ENCODE measurements at places on chromosomes 16 and 17.
A peak's percentile ranks its signal among the peaks of the same experiment; 100 is the strongest.

DNA sequence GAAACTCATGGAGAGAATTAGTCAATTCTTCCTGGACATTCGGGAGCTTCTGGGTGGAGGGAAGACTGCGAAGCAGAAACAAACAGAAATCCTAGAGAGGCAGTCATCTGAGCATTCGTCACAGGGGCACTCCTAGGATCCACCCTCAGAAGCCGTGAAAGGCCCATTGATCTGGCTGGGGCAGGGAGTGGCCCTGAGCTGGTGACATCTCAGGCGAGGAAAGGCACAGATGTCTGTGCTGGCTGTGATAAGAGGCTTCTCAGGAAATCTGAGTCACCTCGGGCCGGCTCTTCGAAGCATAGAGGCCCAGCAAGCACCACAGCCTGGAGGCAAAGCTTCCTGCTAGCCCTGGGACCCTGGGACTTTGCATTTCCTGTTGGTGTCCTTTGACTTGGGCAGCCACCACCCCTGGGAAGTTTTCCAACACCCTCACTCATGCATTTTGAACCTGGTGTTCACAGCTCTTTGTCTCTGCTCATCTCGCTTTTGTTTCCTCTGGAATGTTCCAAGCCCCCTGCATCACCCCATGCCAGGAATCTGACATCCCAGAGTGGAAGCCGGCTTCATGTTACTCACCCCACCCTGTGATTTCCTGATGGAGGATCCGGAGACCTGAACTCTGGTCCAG lies 23.3 kb upstream of the CDRT4 start:
- DNase-seq: no peak

DNA sequence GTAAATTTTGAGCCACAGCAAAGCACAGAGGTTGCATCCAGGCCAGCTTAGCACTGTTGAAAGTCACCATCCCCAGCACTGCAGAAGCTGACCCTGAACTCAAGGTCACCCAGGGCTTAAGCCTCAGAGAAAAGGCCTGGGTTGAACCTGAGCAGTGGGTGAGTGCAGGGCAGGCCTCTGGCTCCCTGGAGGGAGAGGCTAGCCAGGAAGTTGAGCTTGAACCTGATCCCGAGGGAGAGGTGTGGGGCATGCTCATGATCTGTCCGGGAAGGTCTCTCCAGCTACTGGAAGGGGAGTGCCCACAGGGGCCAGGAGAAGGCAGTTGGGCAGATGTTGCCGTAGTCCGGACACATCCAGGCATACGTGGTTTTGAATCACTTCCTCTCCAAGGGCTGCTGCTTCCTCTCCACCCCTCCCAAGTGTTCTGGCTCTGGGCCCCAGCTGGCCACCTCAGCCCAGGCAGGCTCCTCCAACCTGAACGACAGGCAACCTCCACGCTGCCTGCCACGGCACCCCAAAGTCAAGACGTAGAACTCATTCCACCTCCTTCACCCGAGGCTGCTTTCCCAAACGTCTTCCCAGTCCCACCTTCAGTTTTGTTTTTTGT lies 18.4 kb downstream of the CARHSP1 start:
- no peak for DNase-seq

DNA sequence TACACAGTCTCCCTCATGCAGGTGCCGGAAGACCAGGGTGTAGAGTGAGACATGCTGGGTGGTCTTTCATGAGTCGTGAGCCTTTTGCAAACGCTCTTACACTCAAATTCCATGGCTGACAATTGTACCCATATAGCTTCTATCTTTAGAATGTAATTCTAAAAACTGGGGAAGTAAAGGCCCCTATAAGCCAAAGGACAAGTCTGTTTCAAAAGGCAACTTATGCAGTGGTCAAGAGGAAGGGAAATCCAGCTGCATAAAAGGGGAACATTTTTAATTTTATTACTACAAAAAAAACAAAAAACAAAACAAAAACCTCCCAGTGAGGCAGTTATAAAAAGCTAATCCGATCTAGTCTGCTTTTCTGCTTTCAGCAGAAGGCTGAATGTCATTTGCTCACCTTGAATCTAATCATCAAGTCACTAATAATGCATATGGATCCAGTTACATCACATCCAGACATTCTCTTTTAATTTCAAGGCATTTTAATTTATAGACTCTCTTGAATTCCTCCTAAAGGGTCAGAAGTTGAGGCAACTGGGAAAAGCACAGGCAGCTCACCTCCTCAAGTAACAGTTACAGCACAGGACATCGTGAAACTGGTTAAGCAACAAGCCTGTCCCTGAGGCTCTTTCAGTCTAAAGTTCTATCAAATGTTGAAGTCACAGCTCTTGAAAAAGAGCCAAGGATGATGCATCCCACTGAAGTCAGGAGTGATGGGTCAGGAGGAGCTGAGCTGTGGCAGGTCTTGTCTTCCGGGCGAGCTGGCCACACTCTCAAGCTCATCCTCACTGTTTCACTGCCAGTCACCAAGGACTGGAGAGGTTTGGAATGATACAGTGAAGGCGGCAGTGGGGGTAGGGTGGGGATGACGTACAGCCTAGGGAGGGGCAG lies 99.7 kb downstream of the VPS53 start:
- DNase-seq: no peak

DNA sequence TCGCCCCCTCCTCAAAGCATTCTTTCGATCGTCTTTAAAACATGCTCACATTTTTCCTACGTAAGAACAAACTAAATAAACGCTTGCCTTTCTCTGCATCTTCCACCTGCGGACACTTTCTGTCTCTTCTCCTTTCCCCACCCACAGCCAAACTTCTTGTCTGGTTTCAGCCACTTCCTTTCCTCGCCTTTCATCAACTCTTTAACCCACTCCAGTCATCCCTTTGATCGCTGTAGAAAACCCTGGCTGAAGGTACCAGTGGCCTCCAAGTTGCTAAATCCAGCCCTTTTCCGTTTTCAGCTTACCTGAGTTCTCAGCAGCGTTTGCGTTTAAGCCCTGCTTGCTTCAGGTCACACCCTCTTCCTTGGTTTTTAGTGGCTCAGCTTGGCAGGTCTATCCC lies 483 bp downstream of the RPA1 start:
- DNase-seq: no peak

DNA sequence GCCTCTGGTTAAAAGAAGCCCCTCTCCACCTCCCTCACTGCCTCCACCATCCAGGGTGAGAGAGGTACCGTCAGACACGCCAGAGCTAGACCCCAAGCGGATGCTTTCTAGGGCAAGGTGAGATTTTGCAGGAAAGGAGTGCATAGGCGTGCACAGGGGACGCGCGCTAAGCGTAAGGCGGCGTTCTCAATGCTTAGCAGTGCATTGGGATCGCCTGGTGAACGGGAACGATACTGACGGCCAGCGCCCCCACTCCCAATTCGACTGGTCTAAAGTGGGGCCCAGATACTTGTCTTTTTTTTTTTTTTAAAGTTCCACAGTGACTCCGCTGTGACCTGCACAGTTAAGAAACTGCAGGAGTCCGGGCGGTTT lies 57.9 kb upstream of the CREBBP start:
- no peak for DNase-seq

DNA sequence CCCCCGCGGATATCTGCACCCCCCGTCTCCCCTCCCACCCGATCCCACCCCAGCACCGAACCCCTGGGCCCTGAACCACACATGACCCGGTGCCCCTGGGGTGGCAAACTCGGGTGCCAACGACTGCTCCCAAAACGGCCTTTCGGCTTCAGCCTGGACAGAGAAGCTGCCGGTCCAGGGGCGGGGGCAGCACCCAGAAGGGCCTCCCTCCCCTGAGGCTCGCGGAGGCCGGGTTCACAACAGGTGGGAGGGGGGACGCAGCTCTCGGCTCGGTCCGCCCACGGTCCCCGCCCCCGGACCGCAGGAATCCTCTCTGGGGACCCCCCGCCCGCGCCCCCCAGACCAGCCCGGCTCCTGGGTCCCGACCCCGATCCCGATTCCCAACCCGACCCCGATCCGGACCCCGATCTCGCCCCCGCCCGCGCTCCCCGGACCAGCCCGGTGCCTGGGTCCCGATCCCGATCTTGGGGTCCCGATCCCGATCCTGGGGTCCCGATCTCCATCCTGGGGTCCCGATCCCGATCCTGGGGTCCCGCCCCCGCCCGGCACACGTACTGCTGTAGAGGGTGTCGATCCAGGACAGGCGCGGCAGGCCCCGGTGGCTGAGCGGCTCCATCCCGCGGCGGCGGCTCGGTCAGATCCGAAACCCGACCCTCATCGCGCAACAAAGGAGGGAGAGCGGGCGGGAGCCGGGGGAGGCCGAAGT lies 516 bp downstream of the ABR start:
- no peak for DNase-seq

- DNase-seq: no peak
These were observed 2.3 kb upstream of the MED24 start for GRCh38 chr17:40056379-40057015.

GRCh38 chr17:79937391-79938335 lies 98.0 kb downstream of the TBC1D16 start:
- DNase-seq: no peak

- DNase-seq: no peak
These were observed 16.1 kb upstream of the NPTX1 start for GRCh38 chr17:80492343-80493136.

DNA sequence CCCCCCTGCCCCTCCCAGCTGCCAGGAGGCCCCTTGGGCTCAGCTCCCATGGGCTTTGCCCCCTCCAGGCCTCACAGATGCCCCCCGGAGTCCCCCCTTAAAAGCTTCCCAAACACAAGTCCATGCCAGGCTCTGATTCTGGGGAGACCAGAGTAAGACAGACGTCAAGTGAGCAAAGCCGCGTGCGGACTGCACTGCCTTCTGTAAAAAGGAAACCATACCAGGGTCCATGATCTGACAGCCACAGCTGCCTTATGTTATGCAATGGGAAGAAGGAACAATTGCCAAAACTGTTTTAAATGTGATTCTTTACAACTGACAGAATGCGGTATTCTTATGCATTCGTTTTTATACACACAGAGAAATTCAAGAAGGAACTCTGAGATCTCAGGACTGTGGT lies 17.9 kb upstream of the HEXD start:
- no peak for DNase-seq

DNA sequence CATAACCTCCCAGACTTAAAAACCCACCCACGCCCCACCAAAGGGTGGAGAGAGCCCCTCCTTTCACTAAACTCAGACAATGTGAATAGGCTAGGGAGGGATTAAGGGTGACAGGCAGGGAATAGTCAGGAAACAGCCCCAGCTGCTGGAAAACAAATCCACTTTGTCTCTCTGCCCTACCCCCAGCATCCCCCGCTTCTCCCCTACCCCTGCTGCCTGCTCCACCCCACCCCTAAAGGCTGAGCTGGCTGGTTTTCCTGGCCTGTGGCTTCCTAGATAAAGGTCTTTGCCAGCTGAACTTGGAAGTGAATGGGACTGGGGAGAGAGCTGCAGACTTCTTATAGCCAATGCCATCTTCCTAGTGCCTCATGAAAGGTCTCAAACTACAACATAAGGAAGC lies 15.0 kb downstream of the CAVIN1 start:
- DNase-seq: no peak

- no peak for DNase-seq
These were observed 115.9 kb upstream of the TNRC6C start for GRCh38 chr17:77842528-77843147.

- no peak for DNase-seq
These were observed 71.4 kb downstream of the BCAS3 start for GRCh38 chr17:60749050-60749449.

DNA sequence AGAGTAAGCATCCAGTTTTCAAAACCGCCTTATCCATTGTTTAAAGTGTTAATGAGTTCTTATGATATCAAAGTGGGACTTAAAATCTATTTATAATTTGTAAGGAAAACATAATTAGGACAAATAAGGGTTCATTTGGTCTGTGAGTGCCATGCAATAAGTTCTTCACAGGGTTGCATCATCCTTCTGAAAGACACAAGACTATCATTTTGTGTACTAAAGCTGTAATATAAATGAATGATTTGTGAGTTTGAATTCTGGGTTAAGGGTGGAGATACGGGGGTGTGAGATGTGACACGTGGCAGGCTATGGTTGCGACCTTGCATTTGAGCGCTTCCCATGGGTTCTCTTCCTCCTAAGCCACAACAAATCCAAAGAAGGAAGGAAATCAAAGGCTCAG lies 6.8 kb downstream of the GAN start:
- no peak for DNase-seq

DNA sequence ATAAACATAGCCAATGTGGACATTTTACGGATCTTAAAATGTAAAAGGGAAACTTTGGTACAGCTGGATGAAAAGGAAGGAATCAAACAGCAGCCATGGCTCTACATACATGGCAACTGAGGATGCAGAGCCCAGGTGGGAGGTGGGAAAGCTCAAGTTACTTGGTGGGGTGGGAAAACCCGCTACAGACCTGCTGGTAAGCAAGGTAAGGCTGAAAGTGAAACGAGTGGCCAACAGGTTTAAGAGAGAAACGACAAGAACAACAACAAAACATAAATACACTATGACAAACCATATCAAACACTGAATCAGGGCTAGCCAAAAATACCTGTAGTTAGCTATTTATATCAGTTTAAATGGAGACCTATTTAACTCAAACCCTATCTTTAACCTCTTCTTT lies 185.3 kb downstream of the CEP112 start:
- DNase-seq: no peak

- DNase-seq: no peak
These were observed 388.0 kb upstream of the TNRC6C start for GRCh38 chr17:77570565-77570898.

- peak; percentile 12 for DNase-seq
These were observed 49.8 kb upstream of the BAHCC1 start for GRCh38 chr17:81345228-81346089.

- no peak for DNase-seq
These were observed 115.1 kb upstream of the ANKFN1 start for GRCh38 chr17:56038131-56038530.

DNA sequence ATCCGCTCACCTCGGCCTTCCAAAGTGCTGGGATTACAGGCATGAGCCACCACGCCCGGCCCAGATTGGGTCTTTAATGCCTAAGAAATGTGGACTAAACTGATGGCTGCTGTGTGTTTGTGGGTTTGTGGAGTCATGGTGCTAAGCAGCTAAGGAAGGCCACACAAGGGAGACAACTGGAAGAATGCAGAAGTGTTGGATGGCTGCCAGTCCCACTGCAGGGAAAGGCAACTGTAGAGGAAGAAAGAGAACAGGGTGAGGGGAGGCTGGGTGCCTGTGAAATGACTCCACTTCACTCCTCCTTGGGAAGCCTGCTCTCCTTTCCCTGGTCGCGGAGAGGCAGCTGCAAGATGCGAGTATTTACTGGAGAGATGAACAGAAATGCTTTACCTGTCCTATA lies 23.5 kb upstream of the SIAH1 start:
- DNase-seq: no peak

GRCh38 chr16:24440306-24440705 lies 99.1 kb upstream of the RBBP6 start:
- no peak for DNase-seq

DNA sequence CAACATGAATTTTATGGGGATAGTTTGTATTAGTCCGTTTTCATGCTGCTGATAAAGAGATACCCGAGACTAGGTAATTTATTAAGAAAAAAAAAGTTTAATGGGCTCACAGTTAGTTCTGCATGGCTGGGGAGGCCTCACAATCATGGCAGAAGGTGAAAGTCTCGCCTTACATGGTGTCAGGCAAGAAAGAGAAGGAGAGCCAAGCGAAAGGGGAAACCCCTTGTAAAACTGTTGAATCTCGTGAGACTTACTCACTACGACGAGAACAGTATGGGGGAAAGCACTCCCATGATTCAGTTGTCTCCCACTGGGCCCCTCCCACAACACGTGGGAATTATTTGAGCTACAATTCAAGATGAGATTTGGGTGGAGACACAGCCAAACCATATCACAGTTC lies 181.5 kb downstream of the PRKCA start:
- no peak for DNase-seq

- no peak for DNase-seq
These were observed 46.2 kb upstream of the CDC42EP4 start for GRCh38 chr17:73357981-73358380.
